Spleen (tissue), 13 donors: ENCODE measurements at places on chromosomes 3 and 15.

DNA sequence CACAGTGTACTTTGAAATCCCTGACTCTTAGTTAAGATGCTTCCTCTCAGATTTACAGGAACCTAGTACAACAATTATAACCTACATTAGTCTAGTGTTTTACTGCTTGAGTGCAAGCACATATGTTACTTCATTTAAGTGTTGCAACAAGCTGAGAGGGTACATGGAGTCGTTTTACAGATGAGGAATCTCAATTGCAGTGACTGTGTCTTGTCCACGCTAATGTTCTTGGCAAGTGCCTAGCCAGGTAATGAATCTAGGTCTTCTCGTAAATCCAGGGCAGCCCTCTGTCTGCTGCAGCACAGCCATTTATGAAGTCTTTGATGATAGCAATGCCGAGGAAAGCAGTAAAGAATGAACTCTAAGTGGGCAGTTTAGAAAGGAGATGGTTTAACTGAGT is 384.4 kb upstream of the ARPP21 start:
- H3K27me3 ChIP-seq = no peaks in the 10 kb centered on the region
- H3K4me3 ChIP-seq = no peak overlapping the region
- no peak overlapping the region for H3K27ac ChIP-seq
- H3K36me3 ChIP-seq = no peaks in the 10 kb centered on the region

DNA sequence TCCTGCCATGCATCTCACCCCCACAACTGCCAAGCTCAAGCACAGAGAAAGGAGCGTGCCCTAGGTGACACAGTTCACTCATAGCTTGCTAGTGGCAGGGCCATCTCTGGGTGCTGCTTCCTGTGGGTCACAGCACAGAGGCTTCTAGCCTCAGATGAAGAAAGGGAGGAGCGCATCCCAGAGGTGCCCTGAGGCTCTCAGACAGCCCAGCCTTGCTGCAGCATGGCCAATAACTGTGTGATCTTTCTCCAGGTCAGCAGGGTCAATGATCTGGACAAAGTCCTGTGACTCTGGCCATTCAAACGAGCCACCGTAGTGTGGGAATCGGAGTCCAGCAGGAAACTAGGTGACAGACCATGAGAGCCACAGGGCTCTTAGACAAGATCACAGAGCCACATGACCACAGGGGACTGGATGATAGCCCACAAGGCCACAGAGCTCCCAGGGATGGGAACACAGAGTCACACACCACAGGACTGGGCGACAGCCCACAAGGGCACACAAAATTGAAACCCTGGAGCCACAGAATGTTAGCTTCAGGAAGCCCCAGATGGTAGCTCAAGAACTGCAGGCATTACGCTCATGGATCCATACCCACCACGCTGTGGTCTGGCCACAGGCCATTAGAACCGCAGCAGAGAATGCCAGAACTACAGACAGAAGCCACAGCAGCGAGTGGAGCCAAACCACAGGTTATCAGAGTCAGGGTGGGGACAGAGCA is 25.9 kb upstream of the GRIP2 start:
- no peak overlapping the region for H3K27ac ChIP-seq
- no peak for DNase-seq
- H3K4me1 ChIP-seq = no peaks in the 10 kb centered on the region

DNA sequence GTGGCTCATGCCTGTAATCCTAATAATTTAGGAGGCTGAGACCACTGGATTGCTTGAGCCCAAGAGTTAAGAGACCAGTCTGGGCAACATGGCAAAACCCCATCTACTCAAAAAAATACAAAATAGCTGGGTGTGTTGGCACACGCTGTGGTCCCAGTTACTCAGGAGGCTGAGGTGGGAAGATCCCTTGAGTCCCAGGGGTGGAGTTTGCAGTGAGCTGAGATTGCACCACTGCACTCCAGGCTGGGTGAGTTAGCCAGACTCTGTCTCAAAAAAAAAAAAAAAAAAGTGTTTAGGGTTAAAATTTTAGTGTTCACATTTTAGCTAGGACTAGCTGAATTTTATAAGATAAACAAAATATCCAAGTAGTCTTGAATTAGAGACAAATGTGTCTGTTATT is 1340.1 kb upstream of the EPHA6 start:
- no peak for DNase-seq
- no peak overlapping the region for H3K27ac ChIP-seq
- no peaks in the 10 kb centered on the region for H3K36me3 ChIP-seq

GRCh38 chr15:101010781-101011180 is 91.6 kb downstream of the LRRK1 start:
- no peak overlapping the region for H3K27ac ChIP-seq
- peaks cover 71% of the 10 kb centered on the region for H3K36me3 ChIP-seq
- H3K4me1 ChIP-seq = peaks cover 35% of the 10 kb centered on the region

- H3K36me3 ChIP-seq = peaks cover 5% of the 10 kb centered on the region
- no peak overlapping the region for H3K4me3 ChIP-seq
- peaks cover 9% of the 10 kb centered on the region for H3K4me1 ChIP-seq
- peak; percentile 80 for DNase-seq
- no peaks in the 10 kb centered on the region for H3K27me3 ChIP-seq
Measured at GRCh38 chr3:112117841-112118571, 15.0 kb downstream of the GCSAM start.

DNA sequence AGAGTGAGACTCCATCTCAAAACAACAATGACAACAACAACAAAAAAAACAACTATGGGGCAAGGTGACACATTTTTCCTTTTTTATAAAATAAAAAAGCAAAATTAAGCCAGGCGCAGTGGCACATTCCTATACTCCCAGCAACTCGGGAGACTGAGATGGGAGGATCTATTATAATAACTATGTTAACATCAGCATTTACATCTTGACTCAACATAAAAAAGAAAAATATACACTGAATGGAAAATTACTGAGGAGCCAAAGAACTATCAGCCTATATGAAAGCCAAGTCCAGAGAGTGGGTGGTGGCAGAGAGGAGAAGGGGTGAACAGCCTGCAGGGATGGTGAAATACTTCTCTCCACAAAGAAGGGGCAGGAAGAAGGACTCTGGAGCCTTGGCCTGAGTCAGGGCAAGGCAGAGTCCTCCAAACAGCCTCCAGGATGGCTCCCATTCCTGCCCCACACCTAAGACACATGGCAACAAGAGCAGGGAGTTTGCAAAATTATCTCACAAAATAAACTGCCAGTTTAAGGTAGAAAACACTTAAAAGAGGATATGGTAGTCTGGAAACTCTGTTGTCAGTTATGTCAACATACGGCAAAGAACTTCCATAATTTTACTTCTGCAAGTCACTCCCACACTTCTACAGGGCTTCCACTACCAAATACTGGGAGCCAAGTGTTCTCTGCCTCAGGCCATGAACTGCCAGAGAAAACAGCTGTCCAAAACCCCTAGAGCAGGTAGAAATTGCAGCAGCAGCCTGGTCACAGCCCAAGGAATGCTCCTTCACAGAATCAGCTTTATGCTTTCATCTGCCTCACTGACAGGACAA is 25.9 kb downstream of the HSPBAP1 start:
- H3K27me3 ChIP-seq = no peaks in the 10 kb centered on the region
- H3K27ac ChIP-seq = peak overlapping the region; percentile 73
- H3K4me3 ChIP-seq = no peak overlapping the region
- DNase-seq = no peak

DNA sequence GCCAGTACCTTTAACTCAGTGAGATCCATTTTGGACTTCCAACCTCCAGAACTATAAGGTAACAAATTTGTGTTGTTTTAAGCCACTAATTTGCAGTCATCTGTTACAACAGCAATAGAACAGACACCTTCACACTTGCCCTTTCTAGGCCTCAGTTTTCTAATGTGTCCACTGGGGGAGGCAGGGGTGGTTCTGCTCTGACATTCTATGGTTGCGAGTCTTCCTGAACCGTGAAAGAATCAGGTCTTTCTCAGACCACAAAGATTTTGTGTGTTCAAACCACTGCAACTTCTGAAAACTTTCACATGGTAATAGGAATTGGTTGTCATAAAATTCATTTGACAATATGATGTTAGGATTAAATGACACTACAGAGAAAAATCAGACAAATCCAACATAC is 26.8 kb upstream of the CSTA start:
- H3K27ac ChIP-seq = no peak overlapping the region
- no peaks in the 10 kb centered on the region for H3K27me3 ChIP-seq
- H3K4me3 ChIP-seq = no peak overlapping the region
- no peaks in the 10 kb centered on the region for H3K36me3 ChIP-seq
- DNase-seq = no peak
- H3K4me1 ChIP-seq = peaks cover 18% of the 10 kb centered on the region

DNA sequence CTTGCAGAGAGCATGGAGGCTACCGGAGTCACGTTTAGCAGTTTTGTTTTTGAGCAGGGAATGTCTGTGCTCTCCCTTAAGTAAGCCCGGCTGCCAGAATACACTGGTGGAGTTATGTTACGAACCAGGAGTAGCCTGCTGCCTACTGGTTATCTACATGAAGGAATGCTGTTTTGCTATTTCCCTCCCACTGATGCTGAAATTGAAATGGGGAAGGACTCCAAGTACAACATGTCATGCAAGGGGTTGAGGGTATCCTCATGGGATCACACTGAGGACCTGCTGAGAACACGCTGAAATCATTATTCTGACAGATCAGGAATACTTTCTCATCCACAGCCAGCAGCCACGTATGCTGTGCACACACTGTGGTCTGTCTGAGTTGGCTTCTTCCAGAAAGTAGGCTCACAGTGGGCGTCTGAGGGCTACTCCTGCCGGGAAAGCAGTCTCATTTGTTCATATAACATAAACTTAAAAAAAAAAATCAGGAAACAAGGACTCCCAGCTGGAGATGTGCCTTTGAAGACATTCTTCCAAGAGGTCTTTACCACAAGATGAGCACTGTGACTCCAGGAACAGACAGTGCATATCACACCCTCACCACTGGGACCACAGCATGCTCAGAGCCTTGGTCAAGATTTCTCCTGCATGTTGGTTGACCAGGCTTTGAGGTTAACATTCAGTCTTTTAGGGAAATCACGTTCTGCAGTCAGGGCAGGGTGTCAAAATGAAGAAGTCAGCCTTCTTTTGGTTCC is 300.4 kb upstream of the RASGRP1 start:
- no peaks in the 10 kb centered on the region for H3K27me3 ChIP-seq
- H3K27ac ChIP-seq = no peak overlapping the region
- no peak overlapping the region for H3K4me3 ChIP-seq

DNA sequence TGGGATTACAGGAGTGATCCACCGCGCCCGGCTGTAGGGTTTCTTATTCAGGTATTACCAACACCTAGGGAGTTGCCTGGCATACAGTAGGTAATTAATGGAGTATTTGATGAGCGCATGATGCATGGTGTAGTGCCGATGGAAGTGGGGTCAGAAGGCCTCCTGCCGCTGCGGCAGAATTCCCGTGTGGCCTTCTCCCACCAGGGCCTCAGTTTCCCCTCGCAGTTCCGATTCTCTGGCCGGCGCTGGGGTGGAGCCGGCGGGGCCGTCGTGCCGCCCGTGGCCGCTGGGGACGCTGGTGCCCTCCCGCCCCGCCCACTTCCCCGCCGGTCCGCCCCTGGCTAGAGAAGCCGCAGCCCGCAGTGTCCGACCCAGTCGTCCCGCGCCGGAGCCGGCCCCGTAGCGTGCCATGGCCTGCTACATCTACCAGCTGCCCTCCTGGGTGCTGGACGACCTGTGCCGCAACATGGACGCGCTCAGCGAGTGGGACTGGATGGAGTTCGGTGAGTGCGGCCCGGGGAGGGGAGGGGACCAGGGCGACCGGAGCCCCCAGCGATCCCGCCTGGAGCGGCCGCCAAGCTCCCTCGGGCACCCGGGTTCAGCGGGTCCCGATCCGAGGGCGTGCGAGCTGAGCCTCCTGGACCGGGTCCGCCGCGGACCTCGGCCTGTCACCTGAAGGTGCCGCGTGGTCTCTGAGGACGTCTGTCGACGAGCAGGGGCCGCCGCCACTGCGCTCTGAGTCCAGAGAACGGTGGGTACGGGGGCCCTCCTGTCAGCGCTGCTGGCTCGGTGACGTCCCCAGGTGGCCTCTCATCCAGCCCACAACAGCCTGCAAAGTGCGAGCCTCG is at the start of gene IRAK2:
IRAK2 (plus strand) TSS at position 374 of the 848 bp plus-strand sequence; CDS start at position 410, 36 bp downstream.
- H3K4me1 ChIP-seq = peaks cover 75% of the 10 kb centered on the region
- H3K4me3 ChIP-seq = peak within 1 kb of the TSS; percentile 83
- peak within 1 kb of the TSS; percentile 85 for H3K27ac ChIP-seq
- H3K36me3 ChIP-seq = no peaks in the 10 kb centered on the region
- peak; percentile 95 for DNase-seq

GRCh38 chr3:45034612-45035252 is 8.6 kb downstream of the CLEC3B start:
- H3K4me3 ChIP-seq = no peak overlapping the region
- H3K27ac ChIP-seq = peak overlapping the region; percentile 72
- peaks cover 6% of the 10 kb centered on the region for H3K27me3 ChIP-seq
- H3K36me3 ChIP-seq = peaks cover 8% of the 10 kb centered on the region
- DNase-seq = peak; percentile 88
- peaks cover 63% of the 10 kb centered on the region for H3K4me1 ChIP-seq

DNA sequence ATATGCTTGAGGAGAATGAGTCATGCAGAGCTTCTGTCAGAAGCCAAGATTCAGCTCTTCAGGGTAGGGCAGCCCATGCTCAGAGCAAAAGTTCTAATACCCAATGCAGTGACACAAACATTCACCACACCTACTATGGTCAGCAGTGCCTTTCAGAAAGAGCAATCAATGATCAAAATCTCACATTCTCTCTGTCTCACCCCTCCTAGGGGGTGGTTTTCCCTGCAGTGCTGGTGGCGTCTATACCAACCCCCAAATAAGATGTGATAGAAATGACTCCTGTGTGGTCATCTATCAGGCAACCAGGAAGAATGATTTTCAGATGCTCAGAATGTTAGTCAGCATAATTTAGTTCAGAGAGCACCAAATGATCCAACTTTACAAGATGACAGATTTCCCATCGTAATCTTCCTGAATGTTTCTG is 385.3 kb downstream of the NTRK3 start:
- H3K27me3 ChIP-seq = no peaks in the 10 kb centered on the region
- no peak overlapping the region for H3K27ac ChIP-seq
- no peak overlapping the region for H3K4me3 ChIP-seq
- H3K4me1 ChIP-seq = peaks cover 5% of the 10 kb centered on the region

GRCh38 chr3:79517766-79518413 is 249.9 kb downstream of the ROBO1 start:
- H3K4me1 ChIP-seq = no peaks in the 10 kb centered on the region
- H3K36me3 ChIP-seq = no peaks in the 10 kb centered on the region
- no peak overlapping the region for H3K27ac ChIP-seq
- no peak overlapping the region for H3K4me3 ChIP-seq

DNA sequence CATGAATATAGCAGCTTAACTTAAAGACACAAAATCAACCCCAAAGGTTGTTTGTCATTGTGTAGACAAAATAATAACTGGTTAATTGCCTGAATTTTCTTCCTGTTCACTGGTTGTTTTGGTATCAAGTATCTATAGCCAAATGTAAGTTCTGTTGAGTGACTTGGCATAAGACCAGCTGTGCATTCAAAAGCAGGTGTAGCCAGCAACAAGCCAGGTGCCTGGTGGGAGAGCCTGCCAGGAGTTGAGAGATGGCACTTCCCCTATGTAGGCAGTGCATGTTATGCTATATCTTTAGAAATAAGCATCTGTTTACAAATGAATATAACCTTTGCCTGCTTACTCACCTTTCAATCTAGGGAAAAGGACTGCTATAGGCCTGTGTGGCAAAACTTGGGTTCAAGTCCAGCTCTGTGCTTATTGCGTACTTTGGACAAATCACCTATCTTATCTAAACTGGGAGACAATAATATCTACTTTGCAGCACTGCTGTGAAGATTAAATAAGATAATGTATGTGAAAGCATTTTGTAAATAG is 84.9 kb upstream of the TBL1XR1 start:
- no peaks in the 10 kb centered on the region for H3K27me3 ChIP-seq
- H3K36me3 ChIP-seq = no peaks in the 10 kb centered on the region
- no peak overlapping the region for H3K27ac ChIP-seq
- H3K4me3 ChIP-seq = no peak overlapping the region
- DNase-seq = no peak

- DNase-seq = no peak
- H3K4me1 ChIP-seq = peaks cover 72% of the 10 kb centered on the region
- H3K36me3 ChIP-seq = peaks cover 28% of the 10 kb centered on the region
- no peak overlapping the region for H3K4me3 ChIP-seq
- no peak overlapping the region for H3K27ac ChIP-seq
Measured at GRCh38 chr15:41286665-41287333, 45.6 kb downstream of the OIP5 start.
